ENCODE measurements at places on chromosomes 1 and 21.

DNA sequence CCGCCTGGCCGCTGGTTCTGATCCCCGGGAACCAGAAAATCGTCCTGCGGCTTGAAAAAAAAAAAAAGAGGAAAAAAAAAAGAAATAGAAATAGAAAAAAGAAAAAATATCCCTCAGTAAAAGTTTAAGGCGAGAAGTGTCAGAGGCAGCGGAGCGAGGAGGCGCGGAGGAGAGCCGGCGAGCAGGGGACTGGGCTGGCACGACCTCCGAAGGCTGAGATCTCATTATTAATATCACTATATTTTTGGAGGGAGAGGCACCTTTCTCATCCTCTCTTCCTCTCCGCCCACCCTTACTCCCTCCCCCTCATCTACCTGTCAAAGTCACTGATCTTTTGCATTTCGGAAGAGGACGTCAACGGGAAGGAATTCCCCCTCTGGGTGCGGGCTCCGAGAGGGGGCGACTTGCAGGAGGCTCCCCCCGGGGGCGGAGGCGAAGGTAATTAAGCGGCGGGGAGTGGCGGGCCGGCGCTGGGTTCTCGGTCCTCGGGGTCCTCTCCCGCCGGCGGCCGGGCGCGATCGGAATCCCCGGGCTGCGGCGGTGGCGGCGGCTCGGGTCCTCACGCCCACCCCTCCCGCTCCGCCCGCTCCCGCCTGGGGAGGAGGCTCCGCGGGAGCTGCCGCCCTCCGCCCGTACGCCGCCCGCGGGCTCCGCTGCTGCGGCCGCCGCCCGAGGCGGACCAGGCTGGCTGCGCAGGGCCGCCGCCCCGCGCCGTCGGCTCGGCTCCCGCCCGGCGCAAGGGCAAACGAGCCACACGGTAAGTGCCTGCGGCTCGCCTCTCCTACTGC is at the start of gene NTNG1:
TSS of gene NTNG1 (plus strand) at position 337 of the 788 bp plus-strand sequence.
- DNase-seq = no peak

GRCh38 chr1:119139403-119139802 is 1.1 kb downstream of the WARS2 start:
- DNase-seq = no peak

GRCh38 chr1:94719926-94720793 is 100.0 kb upstream of the SLC44A3 start:
- no peak for DNase-seq

DNA sequence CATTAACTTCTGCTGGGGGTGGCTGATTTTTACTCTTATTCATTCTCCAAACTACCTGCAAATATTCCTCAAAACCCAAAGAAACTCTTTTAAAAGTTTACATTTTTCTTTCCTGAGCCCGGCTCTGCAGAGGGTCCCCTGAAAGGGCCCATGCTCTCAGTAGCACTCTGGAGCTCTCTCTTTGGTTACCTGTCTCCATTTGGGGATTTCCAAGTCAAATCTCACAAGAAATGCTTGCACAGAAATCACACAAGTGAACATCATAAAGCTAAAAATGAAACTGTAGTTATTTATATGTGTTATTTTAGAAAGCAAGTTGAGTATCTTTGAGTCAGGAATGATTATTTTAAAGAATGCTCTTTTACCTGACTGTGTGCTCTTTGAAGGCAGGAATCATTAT is 174.5 kb upstream of the PLXNA2 start:
- DNase-seq = no peak

DNA sequence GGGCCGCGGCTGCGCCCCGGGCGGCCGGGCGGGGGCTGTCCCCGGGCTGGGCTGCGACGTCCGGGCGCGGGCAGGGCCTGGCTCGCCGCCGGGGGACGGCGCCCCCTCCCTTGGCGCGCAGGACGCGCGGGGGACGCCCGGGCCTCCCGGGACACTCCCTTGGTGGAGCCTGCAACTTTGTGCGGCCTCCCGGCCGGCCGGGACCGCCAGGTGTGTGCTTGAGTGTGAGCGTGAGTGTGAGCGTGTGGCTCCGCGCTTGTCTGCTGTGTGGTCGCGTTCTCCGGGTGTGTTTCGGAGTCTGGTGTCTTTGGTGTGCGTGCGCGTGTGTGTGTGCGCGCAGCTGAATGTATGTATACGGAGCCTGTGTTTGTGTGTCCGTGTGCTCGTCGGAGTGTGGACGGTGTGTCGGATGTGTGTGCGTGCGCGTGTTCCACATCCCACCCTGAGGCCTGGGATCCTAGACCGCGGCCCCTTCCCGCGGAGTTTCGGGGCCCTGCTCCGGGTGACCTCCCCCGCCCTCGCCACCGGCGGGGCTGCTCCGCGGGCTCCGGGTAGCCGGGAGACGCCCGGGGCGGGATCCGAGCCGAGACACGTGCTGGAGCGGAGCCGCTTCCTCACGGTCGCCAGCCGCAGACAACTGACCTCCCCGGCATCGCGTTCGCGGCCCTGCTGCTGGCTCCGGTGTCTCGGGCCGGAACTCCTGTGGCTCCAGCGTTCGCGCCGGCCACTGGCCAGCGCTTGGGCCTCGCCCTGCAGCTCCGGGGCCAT is 1.7 kb downstream of the PTPRU start:
- no peak for DNase-seq

GRCh38 chr1:1315435-1315954 is 7.1 kb downstream of the PUSL1 start:
- DNase-seq = no peak

DNA sequence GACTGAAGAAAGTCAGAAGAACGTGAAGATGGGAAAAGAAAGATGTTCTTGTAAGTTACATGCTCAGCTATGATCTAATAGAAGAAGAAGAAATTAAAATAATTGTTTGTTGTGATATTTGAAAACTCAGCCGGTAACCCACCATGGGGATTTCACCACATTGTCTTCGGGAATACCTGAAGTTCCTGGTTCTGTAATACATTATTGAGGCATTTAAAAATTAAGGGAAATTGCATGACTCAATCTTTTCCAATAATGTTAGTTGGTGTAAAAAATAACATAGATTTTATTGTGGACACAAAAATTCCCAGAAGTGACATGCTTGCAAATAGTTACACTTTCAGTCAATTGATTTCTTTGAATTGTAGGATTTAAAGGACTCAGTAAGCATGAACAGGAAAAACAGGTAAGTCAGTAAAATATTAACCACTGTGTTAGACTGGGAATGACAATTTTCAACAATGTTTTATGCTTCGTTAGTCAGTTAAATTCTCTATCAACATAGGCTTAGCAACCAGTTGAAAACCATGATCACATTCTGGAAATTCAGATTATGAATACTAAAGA is 745.1 kb downstream of the LTN1 start:
- DNase-seq = no peak

GRCh38 chr1:25875856-25876692 is 566 bp upstream of the PAQR7 start:
- no peak for DNase-seq

GRCh38 chr1:228925691-228926090 is 190.4 kb downstream of the RHOU start:
- DNase-seq = no peak

DNA sequence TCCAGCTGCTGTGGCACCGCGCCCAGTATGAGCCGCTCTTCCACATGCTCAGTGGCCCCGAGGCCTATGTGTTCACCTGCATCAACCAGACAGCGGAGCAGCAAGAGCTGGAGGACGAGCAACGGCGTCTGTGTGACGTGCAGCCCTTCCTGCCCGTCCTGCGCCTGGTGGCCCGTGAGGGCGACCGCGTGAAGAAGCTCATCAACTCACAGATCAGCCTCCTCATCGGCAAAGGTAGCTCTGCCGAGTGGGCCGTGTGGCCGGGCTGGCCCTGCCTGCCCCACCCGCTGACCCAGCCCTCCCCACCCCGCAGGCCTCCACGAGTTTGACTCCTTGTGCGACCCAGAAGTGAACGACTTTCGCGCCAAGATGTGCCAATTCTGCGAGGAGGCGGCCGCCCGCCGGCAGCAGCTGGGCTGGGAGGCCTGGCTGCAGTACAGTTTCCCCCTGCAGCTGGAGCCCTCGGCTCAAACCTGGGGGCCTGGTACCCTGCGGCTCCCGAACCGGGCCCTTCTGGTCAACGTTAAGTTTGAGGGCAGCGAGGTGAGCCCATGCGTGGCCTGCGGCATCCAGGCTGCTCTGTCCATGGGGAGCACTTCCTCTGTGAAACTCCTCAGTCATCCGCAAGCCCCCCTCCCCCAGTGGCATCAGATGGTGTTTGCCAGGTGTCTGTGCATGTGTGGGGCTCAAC is 64.2 kb downstream of the PIK3CD start:
- no peak for DNase-seq

DNA sequence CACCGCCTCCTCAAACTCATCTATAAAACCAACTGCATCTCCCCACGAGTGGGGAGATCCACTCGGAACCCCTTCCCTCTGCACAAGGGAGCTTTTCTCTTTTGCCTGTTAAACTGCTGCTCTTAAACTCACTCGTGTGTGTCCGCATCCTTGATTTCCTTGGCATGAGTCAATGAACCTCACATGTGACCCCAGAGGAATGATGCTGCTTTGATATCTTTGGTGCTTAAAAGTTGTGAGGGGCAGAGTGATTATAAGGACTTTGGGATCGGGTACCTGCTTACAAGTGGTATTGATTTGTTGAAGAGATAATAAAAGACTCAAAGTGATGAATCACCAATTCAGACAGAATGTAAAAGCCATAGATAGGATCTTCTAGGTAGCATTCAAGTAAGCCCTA is 125.3 kb downstream of the GREM2 start:
- no peak for DNase-seq

DNA sequence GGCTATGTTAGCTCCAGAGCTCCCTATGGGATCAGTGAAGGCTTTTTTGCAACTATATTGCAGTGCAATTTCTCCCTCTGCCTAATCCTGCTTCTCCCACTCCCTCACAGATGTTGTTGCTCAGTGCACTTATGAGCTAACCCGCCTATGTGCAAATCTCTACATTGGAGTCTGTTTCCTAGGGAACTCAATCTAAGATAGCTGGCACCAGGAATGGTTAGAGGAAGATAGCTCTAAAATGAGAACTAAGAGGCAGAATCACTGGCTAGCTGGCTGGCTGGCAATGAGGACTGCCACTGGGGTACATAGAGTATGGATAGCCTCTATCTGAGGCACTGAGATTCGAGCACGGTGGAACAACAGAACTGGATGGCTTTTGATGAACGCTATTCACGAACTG is 39.5 kb downstream of the ADSS2 start:
- no peak for DNase-seq

DNA sequence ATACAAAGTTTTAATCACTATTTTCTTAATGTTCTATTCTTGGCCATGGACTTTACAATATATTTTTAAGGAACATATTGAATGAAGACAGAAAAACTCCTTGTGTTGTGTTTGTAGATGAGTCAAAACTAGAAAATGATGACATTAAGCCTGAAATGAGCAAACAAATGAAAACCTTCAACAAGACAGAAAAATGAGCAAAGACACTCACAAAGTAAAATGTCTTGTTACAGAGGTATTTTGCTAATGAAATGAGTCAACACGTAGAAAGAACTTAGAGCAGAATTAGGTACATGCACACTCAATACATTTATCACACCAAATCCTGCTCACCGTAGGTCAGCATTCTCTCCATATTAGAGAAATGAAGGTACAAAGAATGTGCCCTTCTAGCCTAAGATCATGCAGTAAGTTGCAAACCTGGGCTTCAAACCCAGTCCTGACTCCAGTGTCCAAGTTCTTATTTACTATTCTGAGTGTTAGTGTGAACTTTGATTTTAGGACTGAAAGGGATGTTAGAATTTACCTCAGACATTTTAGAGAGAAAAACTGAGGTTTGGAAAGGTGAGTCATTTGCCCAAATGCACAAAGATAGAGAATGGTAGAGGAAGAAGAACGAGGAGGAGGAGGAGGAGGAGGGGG is 133.9 kb upstream of the SGIP1 start:
- DNase-seq = no peak

Measured in AG09309 (cell line).